ENCODE measurements at places on chromosomes 2 and 18.

GRCh38 chr2:169892951-169893350 is 65.7 kb downstream of the UBR3 start:
- DNase-seq: no peak

GRCh38 chr2:150542172-150542571 is 54.7 kb upstream of the RND3 start:
- no peak for DNase-seq

DNA sequence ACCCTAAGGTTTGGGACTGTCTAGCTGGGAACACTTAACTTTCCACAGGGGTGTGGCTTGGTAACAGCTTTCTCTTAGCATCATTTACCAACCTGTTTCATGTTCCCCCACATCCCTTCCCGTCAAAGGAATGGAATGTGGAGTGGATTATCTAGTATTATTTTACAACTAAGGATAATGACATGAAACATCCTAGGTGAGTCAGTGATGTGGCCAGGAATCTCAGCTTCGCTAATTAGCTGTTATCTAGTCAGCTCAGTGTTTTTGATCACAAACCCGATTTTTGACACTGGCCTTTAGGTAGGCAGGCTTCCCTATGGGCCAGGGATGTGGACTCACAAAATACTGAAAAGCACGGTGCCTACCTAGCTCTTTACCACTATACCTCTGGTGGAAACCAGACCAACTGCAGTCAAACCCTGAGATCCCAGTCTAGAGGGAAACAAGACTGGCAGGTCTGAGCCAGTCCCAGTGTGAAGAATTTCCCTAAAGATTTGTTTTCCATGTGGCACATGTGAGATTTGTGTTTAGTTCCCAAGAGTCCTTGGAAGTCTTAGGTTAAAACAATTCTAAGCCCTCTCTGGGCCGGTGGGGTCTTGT is 2.8 kb upstream of the NRP2 start:
- DNase-seq: no peak

DNA sequence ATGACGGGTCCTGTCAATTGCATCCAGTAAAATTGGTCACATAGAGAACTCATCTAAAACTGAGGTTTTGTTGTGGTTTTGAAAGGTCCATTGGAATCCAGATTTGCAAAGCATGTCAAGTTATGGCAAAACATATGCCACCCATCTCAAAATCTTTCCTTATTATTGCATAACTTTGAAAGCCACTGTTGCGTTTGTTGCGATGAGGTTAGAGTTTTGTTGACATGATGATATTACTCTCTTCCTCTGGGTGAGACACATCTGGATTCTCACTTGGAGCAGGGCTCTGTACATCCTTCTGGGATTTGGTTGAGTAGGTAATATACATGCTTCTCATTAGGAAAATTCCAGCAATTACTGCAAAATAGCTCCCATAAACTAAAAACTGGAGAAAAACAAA is 20.6 kb downstream of the SCYGR5 start:
- no peak for DNase-seq

- peak; percentile 89 for DNase-seq
Measured at GRCh38 chr2:219273937-219274336, 5.2 kb upstream of the DNAJB2 start.

DNA sequence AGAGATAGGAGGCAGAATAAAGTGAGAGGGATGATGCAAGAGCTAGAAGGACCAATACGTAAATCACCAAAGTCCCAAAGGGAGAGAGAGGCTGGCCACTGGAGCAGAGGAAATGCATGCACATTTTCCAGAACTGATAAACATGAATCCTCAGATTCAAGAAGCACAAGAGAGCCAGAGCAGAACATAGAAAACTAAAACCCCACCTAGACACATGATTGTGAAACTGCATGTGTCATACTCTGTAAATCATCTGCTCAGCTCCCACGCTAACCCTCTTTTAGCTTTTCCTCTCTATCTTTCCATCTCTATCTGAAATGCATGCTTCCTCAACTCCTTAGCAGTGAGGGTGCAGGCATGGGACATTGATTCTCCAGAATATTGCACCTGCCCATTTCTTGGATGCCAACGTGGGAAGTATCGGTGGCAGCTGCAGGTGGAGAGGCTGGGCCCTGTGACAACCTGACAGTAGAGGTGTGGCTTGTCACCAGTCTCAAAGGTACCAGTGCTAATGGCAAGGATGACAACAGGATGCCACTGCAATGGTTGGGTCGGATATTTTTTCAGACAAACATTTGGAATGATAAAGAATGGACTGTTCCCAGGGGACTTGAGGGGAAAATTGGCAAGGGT is 89.3 kb upstream of the OTOS start:
- no peak for DNase-seq

DNA sequence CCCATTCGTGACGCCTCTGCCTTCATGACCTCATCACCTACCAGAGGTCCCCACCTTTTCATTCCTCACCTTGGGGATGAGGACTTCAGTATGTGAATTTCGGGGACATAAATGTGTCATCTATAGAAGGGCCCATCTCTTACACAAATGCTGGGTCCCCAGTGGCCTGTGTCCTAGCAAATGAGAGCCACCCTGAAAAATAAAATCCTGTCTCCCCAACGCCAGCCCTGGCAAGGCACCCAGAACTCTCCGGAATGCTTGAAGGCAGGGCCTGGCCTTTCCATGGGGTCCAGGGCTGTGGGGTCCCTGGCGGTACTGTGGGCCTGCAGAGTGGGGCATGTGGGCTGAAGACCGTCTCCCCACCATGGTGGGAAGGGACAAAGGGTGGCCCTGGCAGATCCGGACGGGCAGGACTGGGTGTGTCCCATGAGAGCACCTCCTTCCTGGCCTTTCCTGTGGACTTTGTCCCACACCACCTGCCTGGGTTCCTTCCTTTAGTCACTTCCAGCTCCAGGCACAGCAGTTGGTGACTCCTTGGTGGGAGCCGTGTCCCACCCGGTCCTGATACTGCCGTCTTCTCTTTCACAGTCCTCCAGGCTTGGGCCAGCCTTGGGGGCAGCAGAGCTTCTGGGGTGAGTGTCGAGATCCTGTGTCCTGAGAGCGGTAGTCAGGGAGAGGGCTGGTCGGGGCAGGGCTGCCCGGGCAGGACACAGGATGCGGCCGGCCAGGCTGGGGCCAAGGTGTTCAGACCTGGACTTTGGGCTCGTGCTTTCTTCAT is 18.6 kb downstream of the CAPN10 start:
- no peak for DNase-seq

GRCh38 chr2:159595410-159596046 is 20.8 kb downstream of the BAZ2B start:
- no peak for DNase-seq

- no peak for DNase-seq
Measured at GRCh38 chr18:29191263-29191662, 1014.3 kb upstream of the CDH2 start.

GRCh38 chr18:51030537-51031258 is 685 bp downstream of the SMAD4 start:
- DNase-seq: peak; percentile 72

GRCh38 chr18:58180172-58180571 is 136.1 kb downstream of the NEDD4L start:
- DNase-seq: no peak

GRCh38 chr2:236538242-236538641 is 31.4 kb upstream of the ACKR3 start:
- no peak for DNase-seq

DNA sequence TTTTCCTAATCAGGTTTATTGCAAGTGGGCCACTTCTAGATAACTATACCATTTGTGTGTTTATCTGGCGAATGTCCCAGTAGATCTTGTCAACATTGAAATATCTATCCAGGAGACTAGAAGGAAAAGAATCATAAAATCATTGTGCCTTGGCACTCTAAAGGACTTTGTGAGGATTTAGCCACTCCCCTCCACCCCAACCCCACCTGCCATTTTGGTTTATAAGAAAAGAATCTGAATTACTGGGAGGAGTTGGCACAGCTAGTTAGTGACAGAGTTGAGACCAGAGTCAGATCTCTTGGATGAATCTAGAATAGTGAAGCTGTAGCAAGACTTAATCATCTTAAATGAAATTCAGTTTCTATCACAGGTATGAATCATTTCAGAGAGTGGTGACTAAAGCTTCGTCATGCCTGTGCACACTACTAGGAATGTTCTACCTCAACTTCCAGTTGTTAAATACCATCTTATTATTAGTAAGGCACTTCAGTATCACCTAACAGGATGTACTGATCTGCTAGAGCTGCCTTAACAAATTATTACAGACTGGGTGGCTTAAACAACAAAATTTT is 212.7 kb upstream of the SLC14A2 start:
- peak; percentile 12 for DNase-seq

DNA sequence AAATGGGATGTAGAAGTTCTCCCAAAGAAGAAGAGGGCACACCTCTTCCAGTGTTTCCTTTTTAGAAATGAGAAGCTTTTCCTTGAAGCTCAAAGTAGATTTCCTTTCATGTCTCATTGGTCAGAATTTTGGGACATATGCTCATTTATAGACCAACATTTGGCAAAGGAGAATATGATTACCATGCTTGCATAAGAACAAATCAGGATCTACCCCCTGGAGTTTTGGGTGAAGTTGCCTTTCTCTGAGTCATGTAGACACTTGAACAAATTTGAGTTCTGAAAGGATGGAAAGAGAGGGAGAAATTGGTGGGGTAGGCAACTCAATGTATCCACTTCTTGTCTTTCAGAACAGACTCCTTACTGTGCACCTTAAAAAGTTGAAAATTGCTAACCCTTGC is 409.0 kb downstream of the SLC4A3 start:
- no peak for DNase-seq

DNA sequence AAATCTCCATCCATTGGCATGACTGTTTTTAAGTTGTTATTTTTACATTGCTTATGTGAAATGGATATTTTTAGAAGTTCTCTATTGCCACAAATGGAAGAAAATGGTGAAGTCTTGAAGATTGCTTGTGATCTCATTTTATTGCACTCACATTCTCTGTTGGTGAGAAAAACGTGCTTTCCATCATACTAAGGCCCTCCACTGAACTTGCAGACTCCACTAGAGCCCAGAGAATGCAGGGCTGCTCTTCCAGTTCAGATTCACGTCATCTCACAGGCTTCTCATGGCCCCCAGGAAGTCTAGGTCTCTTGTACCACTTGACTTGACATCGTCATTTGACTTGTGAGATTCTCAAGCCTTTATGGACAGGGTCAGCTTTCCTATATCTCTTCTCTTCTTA is 254.8 kb upstream of the COPS8 start:
- no peak for DNase-seq

DNA sequence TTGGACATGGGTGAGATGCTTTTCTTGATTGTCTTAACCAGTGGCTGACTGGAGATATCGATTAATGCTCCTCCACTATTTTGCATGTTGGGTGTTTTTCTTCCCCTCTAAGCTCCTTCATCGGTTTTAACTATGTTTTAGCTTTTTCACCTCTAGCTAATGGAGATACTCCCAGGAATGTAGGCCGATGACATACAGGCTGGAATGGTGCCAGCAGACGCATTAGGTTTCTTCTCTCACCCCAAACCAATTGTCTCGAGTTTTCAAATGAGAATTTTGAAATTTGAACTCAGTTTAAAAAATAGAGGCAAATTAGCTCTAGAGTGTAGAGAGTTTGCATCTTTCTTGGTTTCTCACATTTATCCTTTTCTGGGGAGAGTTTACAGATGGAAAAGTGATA is 247.6 kb downstream of the RPRM start:
- peak; percentile 10 for DNase-seq

- DNase-seq: no peak
Measured at GRCh38 chr2:19185086-19185485, 173.3 kb downstream of the OSR1 start.

- no peak for DNase-seq
Measured at GRCh38 chr18:50034029-50034428, 160.9 kb downstream of the MYO5B start.

- no peak for DNase-seq
Measured at GRCh38 chr2:15582710-15583357, 8.8 kb upstream of the DDX1 start.

DNA sequence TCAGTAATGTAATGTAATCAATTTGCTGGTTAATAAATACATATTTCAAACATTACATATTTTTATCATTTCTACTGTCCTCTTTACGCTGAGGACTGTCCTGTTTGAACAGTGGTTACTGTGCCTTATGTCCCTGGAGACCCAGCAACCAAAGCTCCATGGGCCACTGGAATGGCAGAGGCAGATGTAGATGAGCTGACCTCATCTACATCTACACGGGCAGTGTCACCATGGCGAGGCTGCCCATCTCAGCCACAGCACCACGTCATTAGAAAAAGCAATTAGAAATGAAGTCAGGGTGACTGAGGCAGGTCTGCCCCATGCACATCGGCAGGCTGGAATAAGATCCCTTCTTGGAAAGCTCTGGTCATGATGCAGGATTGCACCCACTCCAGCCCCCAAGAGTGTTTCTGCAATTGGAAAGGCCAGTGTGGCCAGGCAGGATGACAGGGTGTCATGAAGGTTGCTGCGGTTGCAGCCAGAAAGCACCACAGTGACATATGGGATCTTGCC is 237.5 kb downstream of the NDUFA10 start:
- no peak for DNase-seq

- DNase-seq: no peak
Measured at GRCh38 chr2:182435754-182436153, 8.9 kb upstream of the PDE1A start.

GRCh38 chr2:74507926-74508520 is 528 bp upstream of the PCGF1 start:
- peak; percentile 65 for DNase-seq

GRCh38 chr18:49460976-49461601 is 644 bp upstream of the DYM start:
- DNase-seq: no peak

GRCh38 chr2:167478196-167478595 is 589.9 kb downstream of the XIRP2 start:
- DNase-seq: no peak

- peak; percentile 70 for DNase-seq
Measured at GRCh38 chr18:48475635-48476549, 62.9 kb upstream of the CTIF start.

DNA sequence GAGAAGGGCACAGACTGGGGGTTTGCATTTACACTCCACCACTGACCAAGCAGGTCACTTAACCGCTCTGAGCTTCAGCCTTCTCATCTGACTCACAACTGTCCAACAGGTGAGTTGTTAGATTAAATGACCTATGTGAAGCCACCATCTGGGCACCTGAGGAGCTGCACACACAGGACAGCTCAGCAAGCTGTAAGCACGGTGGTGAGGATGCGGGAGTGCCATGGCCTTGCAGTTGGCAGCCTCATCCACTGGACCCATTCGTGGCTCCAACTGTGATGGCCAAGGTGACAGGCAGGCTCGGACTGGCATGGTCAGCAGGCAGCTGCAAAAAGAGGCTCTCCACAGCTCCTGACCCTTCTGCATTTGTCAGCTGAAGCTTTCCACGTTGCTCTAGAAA is 23.3 kb upstream of the AMMECR1L start:
- DNase-seq: no peak

- no peak for DNase-seq
Measured at GRCh38 chr2:175003875-175004729, 1.1 kb downstream of the CHN1 start.

DNA sequence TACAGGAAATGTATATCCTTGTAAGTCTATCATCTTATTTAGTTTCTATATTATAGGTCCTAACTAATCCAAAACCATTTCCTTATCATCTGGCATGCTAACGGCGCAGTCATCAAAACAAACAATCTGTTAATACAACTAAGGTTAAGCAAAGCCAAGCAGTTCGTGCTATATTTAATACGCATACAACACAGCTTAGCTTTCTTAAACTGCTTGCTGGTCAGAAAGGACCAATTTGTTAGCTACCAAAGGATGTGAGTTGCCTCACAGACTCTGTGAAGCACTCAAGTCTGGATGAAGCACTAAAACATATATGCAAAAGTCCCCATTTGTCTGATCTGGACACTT is 67.0 kb downstream of the ZEB2 start:
- no peak for DNase-seq

Measured in urothelium cell line (cell line).